ENCODE measurements at places on chromosomes 1 and 21.
A peak's percentile ranks its signal among the peaks of the same experiment; 100 is the strongest.

GRCh38 chr21:38140207-38140903 lies 116.4 kb upstream of the KCNJ15 start:
- peak; percentile 22 for DNase-seq

DNA sequence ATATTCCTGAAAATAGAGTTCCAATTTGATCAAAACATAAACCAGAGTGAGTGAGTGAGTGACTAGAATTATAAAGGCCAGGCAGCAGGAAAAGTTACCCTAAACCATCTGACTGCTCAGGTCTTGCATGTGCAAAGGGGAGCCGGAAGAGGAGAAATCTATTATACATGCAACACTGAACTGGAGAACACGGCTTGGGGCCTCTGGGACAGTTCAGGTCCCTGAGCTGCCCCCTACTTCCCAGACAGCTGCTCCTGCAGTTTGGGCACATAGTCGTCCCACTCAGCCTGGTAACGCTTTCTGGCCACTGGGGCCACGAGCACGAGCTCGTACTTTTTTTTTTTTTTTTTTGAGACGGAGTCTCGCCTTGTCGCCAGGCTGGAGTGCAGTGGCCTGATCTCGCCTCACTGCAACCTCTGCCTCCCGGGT lies 40.1 kb downstream of the PTPRC start:
- DNase-seq: no peak

- DNase-seq: no peak
Measured at GRCh38 chr1:219660666-219661463, 48.0 kb upstream of the ZC3H11B start.

DNA sequence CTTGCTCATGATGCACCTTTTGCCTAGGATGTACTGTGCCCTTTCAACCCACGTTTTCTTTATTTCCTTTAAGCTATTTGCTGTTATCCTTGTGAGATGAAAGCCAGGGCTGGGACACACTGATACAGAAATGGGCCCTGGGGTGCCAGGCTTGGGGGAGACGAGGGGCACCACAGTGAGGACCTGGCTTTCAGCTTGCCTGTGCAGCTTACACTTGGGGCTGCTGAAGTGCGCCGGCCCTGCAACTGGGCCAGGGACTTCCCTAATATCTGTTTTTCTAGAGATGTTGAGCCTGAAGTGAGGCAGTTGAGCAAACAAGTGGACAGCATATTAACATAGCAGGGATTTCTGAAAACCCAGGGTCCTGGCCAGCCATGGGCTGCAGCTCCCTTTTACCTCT lies 42.5 kb upstream of the SLC19A1 start:
- no peak for DNase-seq

DNA sequence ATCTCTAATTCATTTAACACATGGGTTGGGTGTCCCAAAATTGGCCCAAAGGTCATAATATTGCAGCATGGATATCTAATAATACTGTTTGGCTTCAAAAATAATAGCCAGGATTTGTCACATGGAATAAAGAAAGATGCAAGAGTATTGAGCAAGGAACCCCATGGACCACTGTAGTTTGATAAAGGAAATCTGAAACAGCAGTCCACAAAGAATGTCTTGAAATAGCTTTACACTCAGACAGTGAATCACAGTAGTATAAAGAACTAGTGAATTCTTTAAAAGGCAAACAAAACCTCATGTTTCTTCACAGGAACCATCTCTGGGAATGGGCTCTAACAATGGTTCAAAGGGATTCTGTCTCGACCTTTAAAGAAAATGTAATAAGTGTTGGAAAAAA lies 576.1 kb upstream of the ZRANB2 start:
- DNase-seq: no peak

GRCh38 chr21:18614303-18614702 lies 210.7 kb upstream of the TMPRSS15 start:
- DNase-seq: peak; percentile 65

DNA sequence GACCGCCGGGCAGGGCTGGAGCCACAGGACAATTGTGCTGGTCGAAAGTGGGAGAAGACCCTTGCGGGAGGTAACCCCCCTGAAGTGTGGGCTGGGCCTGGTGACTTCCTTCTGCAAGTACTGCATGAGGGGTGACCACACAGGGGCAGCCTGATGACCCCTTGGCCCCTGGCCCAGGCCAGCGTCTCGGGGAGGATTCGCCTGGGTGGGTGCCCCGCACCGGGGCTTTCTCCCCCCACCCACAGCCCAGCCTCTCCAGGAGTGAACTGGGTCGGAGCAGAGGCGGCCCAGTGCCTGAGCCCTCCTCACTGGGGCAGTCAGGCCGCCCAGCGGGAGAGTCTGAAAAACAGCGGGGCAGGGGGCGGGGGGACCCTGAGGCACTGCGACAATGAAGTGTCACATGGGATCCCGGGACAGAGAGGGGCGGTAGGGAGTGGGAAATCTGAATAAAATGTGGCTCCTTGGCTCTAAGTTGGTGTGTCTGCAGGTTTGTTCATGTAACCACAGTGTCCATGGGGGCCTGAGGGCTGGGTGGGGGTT lies 1.6 kb upstream of the DNMT3L start:
- no peak for DNase-seq

DNA sequence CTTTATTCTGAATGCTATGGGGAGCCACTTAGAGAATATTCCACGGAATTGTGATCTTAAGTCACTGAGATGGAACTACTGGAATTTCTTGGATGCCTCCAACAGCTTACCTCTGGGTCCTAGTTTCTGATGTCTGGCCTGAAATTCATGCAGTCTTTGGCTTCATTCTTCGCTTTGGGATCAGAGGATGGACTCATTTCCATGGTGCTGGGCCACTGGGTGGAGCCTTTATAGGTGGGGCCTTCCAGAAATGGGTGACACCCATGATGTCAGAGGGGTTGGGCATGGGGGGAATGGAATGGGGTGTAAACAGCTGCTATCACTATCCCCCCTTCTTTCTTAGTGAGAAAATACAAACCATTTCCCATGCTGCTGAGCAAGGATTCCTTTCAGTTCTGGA lies 73.7 kb upstream of the FGGY start:
- no peak for DNase-seq

- DNase-seq: no peak
Measured at GRCh38 chr1:43804569-43804968, 97.2 kb downstream of the ST3GAL3 start.

- no peak for DNase-seq
Measured at GRCh38 chr1:84642774-84643173, 47.5 kb downstream of the SSX2IP start.

- no peak for DNase-seq
Measured at GRCh38 chr21:34924771-34925419, 124.2 kb downstream of the RUNX1 start.

- DNase-seq: no peak
Measured at GRCh38 chr1:2972879-2973575, 48.2 kb upstream of the ACTRT2 start.

GRCh38 chr1:6384135-6384534 lies 9.4 kb downstream of the ACOT7 start:
- no peak for DNase-seq

DNA sequence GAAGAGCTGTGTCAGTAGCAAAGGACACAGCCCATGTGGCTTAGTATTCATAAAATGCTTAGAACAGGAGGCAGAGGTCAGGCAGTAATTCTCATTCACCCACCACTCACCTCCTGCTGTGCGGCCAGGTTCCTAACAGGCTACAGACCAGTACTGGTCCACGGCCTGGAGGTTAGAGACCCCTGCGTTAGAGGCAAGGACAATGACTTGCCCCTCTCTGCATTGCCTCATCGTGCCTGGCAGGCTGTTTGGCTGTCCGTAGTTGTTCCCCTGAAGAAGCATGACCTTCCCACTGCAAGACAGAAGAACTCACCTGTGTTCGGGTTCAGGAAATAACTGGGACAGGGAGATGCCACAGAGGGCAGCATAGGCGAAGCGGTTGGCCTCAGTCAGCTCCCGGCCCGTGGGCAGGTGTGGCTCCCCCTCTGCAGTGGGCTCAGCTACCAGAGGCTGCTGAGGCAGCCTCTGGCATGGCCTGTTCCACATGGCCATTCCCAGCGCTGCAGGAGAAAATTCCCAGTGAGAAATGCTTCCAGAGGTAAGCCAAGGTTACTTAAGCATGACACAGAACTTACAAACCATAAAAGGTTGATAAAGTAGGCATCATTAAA lies 19.3 kb downstream of the TMCO4 start:
- DNase-seq: no peak

DNA sequence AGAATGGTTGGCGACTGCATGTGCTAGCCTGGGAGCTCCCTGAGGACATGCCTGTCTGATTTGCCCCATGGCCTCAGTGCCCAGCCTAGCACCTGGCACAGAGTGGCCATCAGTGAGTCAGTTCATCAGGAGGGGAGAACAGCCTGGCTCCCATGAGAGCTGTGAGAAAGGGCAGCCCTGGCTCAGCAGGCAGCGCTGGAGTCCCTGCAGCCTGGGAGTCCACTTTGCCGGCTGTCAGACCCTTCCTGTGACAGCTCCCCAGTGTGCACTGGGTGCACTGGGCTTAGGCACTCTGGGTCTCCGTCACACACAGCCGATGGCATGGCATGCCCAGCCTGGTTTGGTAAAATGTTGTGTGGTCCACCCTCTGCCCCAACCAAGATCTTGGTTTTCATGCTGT lies 28.7 kb downstream of the LDLRAP1 start:
- no peak for DNase-seq

DNA sequence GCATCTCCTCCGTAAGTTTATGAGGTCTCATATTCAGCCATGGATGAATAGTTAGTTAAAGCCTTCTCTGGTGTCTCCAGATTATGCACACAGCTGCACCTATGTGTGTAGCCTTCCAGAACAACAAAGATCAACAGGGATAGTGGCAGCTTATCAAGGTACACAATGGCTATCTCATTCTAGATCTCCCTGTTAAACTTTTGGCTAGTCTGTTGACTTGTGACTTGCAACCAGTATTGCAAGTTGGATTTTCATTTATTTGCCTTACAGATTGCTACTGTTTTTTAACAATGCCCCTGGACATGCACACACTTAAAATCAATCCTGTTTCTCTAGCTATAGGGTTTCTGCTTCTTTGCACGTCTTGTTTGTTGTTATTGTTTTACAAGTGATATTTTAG lies 363.2 kb downstream of the OMA1 start:
- peak; percentile 22 for DNase-seq

- DNase-seq: no peak
Measured at GRCh38 chr1:231921646-231922345, 295.2 kb downstream of the DISC1 start.

DNA sequence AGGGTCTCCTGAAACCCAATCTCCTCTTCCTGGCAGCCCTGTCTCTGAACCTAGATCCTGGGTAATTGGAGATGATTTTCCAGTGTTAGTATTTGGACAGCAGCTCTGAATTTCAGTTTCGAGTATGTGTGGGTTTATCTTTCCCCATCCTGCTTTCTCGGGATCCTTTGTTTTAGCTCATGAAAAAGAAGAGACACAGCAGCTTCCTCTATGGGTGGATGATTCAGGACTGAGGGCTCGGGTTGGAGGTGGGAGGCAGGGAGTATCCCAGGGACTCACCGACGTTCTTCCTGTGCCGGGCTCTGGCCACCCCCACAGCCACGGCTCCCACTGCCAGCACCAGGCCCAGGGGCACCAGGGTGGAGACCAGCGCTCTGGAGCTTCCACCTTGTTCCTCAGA lies 10.4 kb upstream of the FCMR start:
- no peak for DNase-seq

DNA sequence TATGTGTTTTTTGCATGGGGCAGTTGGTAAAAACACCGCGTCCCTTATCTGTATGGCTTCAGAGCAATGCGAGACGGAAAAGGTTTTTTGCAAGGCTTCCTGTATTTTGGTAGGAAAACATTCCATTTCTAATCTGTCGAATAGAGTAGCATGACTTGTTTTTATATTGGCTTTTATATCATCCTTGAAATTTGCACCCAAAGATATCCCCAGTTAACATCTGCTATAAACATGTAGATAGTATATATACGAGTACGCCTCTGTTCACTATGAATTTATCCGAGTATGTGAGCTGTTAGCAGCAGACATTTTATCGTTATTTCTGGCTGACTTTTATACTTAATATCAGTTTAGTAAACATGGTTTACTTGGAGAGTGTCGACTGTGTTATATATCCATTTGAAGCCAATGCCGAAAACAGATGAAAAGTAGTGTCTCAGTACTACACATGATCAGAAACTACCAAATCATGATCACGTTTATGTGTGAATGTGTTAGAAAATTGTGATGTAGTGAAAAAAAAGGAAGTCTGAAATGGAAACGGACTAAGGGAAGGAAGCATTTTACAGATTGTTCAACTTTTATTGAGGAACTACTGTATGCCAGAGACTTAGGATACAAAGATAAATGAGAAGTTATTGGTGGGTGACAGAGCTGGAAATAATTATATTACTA lies 1.0 kb downstream of the LEPR start:
- no peak for DNase-seq

- no peak for DNase-seq
Measured at GRCh38 chr1:54054438-54054749, 986 bp downstream of the TCEANC2 start.

- peak; percentile 99 for DNase-seq
Measured at GRCh38 chr1:186082235-186082937, 292.7 kb downstream of the TPR start.

DNA sequence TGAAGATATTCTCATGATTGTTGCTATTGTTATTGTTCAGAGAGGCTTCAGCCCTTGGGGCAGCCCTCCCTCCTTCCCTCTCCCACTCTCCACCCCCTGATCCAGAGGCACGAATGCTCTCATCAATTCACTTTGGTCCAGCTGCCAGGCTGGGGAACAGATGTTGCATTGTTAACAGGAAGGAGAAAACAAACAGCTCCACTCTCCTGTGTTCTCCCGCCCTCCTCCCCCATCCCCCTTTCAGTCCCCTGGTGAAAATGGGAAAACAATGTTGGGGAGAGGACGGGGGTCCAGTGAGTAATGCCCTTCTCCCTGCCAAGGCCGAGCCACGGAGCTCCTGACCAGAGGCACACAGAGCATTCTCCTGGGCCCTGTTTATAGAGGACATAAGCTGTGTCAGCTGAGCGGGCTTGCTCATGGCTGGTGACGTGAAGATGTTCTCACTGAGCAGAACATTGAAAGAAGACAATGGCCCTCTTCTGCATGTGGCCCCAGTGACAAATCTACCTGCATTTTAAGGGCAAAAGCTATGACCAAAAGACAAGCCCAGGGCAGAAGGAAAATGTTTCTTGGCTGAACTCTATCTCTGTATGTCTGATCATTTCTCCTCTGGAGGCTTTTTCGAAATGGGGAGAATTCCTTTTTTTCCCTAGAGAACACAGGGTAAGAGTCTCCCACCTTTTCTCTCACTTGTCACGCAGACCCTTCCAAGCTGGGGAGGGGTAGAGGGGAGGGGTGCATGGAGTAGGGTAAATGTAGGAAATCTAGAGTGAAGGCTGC lies 111.7 kb downstream of the GLUL start:
- DNase-seq: peak; percentile 91

GRCh38 chr1:67705735-67706453 lies 20.9 kb downstream of the GADD45A start:
- no peak for DNase-seq

Measured in NCI-H345 (cell line).